ENCODE measurements at places on chromosomes 1 and 21.
A peak's percentile ranks its signal among the peaks of the same experiment; 100 is the strongest.

- DNase-seq: no peak
Observed at GRCh38 chr1:67105508-67105907, 29.3 kb downstream of the C1orf141 start.

DNA sequence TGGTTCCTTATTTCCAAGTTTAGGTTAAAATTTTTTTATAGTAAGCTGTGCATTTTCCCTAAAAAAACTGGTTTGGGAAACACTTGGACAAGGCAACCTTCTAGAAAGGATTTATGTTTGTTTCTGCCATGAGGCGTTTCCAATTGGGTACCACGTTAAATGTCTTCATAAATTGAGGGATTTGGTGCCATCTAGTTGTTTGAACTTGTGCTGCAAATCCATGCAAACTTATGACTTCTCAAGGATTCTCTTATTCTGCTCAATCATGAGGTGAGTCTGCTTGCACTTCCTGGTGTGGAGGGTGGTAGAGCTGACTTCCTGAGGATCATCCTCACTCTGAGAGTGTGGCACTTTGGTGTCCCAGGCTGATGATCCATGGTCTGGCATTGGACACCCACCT, 123.3 kb downstream of the PCNX2 start:
- no peak for DNase-seq

DNA sequence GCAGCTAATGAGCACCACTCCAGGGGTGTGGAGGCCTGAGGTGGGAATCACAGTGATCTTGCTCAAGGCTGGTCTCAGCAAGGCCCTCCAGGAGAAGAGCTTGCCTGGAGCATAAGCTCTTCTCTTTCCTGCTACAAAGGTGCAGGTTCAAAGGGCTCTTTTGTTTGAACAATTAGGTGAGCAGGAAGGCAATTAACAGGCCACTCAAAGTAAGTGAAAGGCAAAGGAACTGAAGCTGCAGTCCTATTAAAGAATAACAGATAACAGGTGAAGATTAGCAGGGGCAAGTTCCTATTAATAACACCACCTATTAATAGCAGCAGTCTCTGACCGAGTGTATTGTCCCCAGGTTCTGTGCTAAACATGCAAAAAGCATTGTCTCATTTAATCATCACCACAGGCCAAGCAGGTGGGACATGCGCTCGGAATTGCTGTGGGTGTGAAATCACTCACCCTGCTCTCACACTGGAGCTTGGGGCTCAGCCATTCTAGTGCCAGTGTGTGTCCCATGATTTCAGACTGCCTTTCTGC, 113.8 kb downstream of the RHOU start:
- DNase-seq: no peak

GRCh38 chr1:33348676-33349080, 27.8 kb upstream of the A3GALT2 start:
- peak; percentile 44 for DNase-seq

GRCh38 chr1:6443339-6444115, 19.0 kb downstream of the ESPN start:
- no peak for DNase-seq

DNA sequence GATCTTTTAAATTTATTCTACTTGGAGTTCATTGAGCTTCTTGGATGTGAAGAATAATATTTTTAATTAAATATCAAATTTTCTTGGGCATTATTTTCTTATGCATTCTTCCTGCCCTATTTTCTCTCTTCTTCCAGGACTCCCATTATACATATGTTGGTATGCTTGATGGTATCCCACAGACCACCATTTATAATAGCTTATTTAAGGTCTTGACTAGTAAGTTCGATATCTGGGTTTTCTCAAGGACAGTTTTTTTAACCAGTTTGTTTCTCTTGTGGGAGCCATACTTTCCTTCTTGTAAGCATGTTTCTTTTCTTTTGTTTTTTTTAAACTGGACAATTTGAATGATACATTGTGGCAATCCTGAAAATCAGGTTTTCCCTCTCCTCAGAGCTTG, 15.4 kb upstream of the DDR2 start:
- DNase-seq: no peak

- DNase-seq: peak; percentile 34
Observed at GRCh38 chr1:235050911-235051360, 77.7 kb downstream of the TOMM20 start.

DNA sequence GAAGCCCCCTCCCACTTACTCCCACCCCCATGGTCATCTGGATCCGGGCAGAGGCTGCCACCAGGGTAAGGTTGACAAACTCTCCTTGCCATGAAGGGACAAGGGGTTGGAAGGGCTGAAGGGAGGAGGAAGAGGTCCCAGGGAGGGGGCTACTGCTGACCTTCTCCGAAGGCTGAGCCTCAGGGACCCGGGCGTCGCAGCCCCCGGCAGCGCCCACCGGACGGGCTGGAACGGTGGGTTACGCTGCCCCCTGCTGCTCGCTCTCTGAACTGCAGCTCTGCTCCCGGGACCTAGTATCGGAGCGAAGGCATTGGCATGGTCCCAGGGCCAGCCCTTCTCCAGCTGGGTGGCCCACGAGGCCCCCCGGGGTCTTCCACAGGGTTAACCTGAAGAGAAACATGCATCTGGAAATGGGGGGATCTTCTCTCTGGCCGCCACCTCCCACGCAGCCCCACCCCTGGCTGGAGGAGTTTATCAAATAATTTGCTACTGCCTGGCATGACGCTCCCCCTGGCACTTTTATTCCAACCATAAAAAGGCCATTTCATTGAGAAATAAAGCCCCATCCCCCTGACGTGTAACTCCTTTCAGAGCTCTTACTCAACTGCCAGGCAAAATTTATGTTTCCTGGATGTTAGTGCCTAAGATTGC, 70.4 kb upstream of the TARDBP start:
- peak; percentile 82 for DNase-seq

DNA sequence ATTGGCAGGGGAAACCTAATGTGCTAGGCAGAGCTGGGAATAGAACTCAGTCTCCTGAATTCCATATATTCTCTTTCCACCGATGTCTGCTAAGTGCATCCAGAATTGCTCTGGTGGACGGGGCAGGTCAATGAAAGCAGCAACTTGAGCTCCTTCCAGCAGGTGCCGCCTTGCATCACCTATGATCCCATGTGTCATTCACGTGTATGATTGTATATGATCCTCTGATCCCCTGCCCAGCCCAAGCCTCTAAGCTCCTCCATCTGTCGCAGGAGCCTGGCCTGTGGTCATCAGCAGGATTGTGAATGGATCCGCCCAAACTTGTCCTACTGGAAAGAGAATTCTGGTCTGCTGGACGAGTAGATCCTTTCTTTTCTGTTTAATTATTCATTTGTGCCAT, 13.1 kb downstream of the ACTA1 start:
- no peak for DNase-seq

DNA sequence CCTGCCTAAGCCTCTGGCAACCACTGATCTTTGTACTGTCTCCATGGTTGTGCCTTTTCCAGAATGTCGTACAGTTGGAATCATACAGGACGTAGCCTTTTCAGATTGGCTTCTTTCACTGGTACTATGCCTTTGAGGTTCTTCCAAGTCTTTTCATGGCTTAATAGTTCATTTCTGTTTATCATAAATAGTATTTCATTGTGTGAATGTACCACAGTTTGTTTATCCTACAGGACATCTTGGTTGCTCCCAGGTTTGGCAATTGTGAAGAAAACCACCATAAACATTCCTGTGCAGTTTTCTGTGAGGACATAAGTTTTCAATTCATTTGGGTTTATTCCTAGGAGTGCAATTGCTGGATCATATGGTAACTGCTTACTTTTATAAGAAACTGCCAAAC, 190.6 kb upstream of the RAB4A start:
- DNase-seq: no peak

DNA sequence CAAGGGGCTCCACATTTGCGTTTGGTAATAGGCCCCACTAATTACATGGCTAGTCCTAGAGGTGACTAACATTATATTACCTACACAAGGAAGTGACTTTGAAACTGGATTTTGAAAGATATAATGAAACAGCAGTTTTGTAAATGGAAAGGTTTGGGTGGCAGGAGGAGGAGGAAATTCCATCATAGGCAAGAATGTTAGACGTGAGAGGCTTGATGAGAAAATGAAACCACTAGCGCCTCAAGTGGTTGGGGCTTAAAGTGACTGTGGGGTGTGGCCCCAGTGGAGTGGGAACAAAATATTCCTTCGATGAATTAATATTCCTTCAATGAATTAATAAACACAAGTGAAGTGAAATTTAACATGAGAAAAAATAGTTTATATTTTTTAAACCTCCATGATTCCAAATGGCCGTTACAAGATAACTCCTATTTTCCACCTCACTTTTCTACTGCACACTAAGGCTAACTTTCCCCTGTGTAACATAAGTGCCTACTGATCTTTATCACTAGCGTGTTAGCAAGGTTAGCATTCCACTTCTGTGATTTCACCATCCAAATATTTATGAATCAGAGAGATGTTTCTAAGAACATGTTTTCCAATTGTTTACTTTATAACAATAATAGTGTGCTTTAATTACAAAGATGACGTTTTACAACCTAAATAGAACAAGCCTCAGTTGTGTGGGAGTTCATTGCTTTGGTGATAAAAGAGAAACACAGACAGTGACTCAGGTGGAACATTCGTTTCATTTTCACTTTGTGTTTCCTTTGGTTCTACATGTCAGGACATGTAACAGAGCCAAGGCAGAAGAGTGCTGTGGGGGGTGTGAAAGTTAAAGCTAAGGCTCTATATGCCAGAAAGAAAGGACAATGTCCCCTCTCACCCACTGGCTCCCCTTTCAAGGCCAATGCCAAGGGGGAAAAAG, 12.5 kb upstream of the ATF3 start:
- DNase-seq: peak; percentile 56
